ENCODE measurements at places on chromosomes 3 and 15.

DNA sequence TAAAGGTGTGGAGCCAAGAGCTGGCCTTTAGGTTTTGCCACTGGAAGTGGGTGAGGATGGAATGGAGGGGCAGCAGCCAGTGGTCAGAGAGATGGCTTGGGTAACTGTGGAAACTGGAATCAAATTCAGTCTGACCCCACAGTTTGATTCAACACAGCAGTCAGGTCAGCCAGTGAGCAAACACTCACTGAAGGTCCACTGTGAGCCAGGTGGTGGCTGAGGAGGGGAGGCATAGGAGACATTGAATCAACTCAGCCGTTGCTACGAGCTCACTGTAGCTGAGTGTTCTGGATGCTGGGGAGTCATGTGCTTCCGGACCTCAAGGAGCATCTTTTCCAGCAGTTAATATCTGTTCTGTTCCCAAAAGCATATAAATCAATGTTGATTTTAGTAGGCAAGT is 37.5 kb downstream of the LPP start:
- DNase-seq, result no peak

DNA sequence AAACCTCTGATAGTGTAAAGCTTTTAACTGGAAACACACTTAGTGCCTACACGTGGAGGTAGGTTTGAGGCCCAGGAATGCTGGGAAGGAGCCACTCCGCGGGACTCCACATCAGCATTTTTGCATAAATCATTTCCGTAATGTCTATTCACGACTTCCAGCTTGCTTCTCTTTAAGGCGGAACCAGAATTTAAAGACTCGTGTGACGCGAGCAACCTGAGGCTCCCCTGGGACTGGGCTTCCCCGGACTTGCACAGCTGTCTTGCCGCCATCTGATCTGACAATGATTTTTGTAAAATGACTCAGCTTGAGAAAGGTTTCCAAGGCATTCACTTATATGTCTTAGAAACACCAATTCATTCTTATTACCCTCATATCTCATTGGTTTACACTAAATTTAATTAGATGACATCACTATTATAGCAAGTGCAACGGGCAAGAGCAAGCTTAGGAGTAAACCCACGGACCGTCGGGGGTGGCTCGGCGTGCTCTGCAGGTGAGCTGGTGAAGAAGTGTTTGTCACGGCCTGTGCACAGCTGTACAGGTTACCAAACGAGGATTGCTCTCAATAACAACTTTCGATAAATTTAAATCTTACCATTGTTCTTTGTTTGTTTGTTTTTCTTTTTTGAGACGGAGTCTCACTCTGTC is 95.2 kb downstream of the CHSY1 start:
- no peak for DNase-seq

DNA sequence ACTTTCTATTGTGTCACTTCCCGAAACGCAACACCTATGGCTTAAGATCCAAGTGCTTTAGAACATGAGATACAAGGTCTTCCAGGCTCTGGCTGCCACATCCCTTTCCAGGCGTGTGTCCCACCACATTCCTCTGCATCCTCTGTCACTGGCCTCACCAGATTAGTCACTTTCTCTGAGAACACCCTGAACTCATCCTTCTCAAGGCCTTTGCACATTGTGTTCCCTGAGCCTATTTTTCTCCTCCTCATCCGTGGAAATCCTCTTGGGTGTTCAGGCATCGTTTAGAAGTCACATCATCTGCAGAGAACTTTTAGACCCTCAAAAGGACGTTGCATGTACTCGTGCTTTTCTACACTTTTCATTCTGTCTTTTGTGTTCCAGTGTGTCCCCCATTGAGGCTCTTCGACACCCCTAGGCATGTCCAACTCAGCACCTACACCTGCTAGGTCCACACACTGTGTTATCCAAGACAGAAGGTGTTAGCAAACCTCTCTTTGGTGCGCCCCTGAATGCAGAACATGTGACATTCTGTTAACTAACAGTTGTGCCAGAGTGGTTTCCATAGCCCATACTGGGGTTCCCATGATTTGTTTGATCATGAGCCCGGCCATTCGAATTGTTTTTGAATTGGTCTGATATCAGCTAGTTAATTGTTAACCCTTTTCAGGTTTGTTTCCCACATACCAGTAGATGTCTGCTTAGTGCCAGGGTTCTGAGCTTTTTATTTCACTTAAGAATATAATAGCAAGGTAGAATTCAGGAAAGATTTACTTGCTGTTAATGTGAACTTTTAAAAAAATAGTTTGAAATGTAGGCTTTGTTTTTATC is 67.2 kb downstream of the LPP start:
- DNase-seq, result no peak

GRCh38 chr3:147733217-147733616 is 324.1 kb downstream of the ZIC1 start:
- DNase-seq, result no peak

DNA sequence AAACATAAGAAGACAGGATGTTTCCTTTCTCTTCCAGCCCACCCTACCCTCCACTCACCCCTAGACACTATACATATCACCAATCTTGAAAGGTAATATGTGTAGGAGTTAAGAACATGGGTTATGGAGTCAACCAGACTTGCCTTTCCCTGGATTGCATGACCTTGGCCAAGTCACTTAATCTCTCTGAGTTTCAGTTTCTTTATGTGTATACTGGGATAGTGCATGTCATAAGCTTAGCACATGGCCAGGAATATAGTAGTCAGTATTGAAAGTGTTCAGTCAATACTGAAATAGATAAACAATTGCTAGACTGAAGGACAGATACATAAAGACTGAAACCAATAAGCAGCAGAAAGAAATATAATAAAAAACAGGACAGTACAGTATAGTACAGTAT is 283.2 kb upstream of the STT3B start:
- DNase-seq, result no peak

DNA sequence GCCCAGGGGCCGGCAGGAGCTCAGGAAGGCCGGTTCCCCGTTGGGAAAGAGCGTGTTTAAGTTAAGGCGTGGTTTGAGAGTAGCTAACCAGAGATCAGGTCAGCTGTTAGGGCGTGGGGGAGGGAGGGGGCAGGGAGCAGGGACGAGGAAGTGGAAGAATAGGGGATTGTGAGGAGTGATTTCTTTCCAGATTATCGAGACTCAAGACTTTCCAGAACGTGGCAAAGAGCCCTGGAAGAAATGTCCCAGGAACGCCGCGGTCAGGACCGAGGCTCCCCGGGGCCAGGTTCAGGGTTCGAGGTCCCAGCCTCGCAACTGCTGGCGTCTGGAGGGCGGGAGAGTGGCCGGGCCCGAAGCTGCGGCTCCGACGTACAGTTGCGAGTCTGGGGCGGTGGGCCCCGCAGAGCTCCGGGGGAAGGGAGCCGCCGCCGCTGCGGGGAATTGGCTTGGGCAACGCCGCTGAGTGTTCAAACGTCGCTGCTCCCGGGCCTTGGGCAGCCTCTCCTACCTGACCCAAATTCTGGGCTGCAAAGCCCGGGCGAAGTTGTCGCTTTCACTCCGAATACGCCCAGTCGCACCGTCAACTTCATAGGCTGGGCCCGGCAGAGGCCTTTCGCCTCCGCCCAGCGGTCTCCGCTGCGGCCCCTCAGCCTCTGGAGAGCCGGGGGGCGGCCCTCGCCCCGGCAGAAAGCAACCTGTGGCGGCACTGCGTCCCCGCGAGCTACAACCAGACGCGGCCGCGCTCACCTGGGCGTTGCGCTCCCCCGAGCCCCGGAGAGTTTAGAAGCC is 9.5 kb downstream of the ISL2 start:
- no peak for DNase-seq
